Stimulated activated naive B cell treated with anti-CD40 and anti-IgM and Interleukin-4, amounts not matched to agents 10 μg/mL and 1 μg/mL and 100 μg/mL, for 72 hours (primary cell): ENCODE measurements at places on chromosomes 4 and X.
A peak's percentile ranks its signal among the peaks of the same experiment; 100 is the strongest.

GRCh38 chrX:70432936-70433847 lies 10.1 kb downstream of the GDPD2 start:
- H3K4me1 ChIP-seq, result peaks cover 14% of the 10 kb centered on the region
- peaks cover 22% of the 10 kb centered on the region for H3K27me3 ChIP-seq
- H3K36me3 ChIP-seq, result no peaks in the 10 kb centered on the region
- H3K27ac ChIP-seq, result peak overlapping the region; percentile 94
- peak overlapping the region; percentile 89 for H3K4me3 ChIP-seq

GRCh38 chr4:145734031-145734430 lies 54.1 kb downstream of the C4orf51 start:
- peaks cover 11% of the 10 kb centered on the region for H3K27me3 ChIP-seq
- no peaks in the 10 kb centered on the region for H3K36me3 ChIP-seq
- no peaks in the 10 kb centered on the region for H3K4me1 ChIP-seq
- DNase-seq, result no peak

DNA sequence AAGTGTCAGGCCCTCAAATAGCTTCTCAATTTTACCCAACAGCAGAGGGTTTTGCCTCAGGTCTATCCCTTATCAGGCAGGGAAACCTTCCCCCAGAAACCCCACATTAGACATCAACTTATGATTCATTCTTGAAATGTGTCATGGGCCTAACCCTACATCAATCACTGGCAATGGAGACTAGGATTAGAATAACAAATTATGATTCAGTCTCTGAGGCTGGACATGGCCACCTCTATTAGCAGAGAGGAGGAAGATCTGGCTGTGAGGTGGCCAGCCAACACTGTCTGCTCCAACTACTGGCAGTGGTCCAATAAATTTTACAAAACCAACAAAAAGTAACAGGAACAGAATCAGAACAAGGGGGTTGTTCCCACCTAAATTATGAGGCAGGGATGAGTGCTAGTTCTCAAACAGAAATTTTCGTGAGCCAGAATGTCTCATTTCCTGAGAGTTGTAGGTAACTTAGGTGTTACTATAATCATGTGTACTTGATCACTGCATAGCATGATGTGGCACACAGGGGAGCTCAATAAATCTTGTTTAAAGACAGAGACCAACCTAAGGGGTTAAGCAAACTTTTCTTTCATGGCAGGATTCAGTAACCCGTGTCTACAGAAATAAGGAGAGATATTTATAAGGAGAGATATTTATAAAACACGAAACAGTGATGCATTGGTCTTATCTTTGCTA lies 126.8 kb downstream of the NFKB1 start:
- DNase-seq, result peak; percentile 20
- H3K27me3 ChIP-seq, result no peaks in the 10 kb centered on the region
- peaks cover 12% of the 10 kb centered on the region for H3K36me3 ChIP-seq
- peaks cover 44% of the 10 kb centered on the region for H3K4me1 ChIP-seq
- H3K4me3 ChIP-seq, result no peak overlapping the region
- H3K27ac ChIP-seq, result peak overlapping the region; percentile 94

- H3K27me3 ChIP-seq, result peaks cover 5% of the 10 kb centered on the region
- peaks cover 10% of the 10 kb centered on the region for H3K4me1 ChIP-seq
- no peak for DNase-seq
- H3K27ac ChIP-seq, result no peak overlapping the region
These were observed 247.1 kb downstream of the SPRY1 start for GRCh38 chr4:123643691-123644090.

DNA sequence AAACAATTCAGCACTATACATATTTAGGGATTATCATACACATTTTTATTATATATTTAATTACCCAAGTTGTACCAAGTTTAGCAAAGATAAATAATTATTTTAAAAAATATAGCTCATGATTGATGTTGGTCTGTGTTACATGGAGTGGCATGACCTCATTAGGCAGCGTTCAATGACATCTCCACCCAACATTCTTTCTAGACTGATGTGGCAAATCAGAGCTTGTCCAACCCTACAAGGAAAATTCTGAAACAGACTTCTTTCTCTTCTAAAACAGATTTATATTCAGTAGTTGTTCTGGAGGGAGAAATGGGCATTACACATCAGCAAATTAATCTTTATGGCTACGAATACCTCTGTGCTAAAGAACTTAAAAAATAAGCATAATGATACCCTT lies 189.7 kb downstream of the PDGFC start:
- no peaks in the 10 kb centered on the region for H3K27me3 ChIP-seq
- no peak overlapping the region for H3K4me3 ChIP-seq
- no peaks in the 10 kb centered on the region for H3K36me3 ChIP-seq
- no peak overlapping the region for H3K27ac ChIP-seq

DNA sequence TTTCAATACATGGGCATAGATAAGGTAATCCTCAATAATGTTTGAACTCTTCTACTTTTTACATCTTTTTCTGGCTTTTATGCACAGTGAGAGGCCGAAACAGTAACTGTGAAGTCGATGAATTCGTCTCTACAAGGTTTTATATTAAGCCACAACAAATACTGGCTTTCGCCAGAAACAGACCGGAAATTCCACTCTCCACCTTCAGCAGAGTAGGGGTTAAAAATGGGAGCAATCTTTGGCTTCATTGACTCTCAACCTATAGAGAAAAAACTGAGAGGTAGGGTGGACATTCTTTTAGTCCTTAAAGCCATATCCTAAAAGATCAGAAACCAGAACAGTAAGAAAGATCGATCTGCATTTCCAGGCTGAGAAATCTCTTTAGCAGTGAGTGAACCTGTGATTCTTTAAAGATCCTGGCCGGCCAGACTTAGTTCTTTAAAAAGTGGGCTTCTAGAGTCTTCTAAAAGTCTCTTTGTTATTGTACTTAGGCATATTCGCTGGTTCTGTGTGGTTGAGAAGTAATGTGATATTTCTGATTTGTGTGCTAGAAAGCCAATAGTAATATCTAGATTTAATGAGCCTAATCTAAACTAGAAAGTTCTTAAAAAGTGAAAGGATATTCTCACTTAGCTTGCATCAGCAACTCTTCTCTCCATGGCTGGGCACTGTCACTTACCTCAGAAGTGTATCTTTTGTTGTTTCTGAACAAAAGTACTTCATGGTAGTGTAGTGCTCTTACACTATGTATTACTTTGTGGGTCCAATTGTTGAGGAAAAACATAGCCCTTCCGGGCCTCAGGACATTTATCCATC lies 2.0 kb downstream of the HSPA4L start:
- no peak overlapping the region for H3K27ac ChIP-seq
- H3K27me3 ChIP-seq, result peaks cover 55% of the 10 kb centered on the region
- no peak for DNase-seq
- H3K36me3 ChIP-seq, result peaks cover 4% of the 10 kb centered on the region

DNA sequence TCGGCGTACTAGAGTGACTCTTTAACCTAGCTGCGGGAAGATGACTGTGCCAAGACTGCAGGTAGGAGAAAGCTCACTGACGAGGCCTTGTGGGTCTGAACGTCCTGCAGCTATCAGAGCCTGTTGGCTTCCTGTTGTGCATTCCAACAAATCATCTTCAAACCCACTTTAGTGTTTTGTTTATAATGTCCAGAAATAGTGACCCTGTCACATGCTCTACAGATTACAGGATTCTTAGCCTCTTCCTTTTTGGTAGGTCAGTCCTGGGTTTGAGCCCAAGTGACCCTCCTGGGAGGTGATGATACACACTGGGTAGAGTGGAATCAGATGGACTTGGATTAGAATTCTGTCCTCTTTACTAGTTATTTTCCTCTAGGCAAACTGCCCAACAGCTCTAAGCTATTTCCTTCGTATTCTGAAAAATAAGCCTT lies 33.2 kb downstream of the HTT start:
- no peaks in the 10 kb centered on the region for H3K27me3 ChIP-seq
- H3K4me3 ChIP-seq, result no peak overlapping the region
- H3K4me1 ChIP-seq, result peaks cover 25% of the 10 kb centered on the region
- DNase-seq, result no peak

DNA sequence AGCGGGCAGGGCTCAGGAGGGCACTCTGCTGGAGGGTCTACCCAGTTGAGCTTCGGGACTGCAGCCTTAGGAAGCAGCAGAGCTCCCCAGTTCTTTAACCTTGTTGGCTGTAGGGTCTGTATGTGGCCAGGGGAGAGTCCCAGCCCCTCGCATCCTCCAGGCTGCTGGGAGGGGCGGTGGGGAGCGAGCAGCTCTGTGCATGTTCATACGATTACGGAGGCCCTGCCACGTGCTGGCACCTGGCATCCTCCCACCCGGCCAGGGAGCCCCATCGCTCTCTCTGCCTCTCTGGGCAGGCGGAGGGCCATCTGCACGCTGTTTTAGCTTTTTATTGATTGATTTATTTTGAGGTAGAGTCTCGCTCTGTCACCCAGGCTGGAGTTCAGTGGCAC lies 21.2 kb downstream of the NSG1 start:
- H3K4me1 ChIP-seq, result no peaks in the 10 kb centered on the region
- DNase-seq, result no peak
- peaks cover 21% of the 10 kb centered on the region for H3K27me3 ChIP-seq
- H3K4me3 ChIP-seq, result no peak overlapping the region
- H3K27ac ChIP-seq, result no peak overlapping the region

DNA sequence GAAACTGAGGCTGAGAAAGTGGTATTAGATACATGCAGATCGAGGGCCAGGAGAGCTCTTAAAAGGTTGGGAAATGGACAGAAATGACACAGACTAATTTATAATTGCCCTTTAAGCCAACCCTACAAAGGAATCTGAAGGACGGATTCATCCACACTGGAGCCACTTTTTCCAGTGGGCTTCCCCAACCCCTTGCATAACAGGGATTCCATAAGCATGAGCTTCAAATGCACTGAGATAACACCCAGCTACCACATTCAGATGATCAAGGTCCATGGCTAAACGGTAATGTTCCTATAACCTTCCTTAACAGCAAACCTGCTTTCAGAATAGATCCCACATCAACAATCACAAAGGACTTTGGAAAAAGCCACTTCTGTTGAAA lies 34.2 kb downstream of the PLAC1 start:
- no peaks in the 10 kb centered on the region for H3K4me1 ChIP-seq
- no peak overlapping the region for H3K4me3 ChIP-seq
- no peak overlapping the region for H3K27ac ChIP-seq
- no peak for DNase-seq

- no peaks in the 10 kb centered on the region for H3K4me1 ChIP-seq
- DNase-seq, result no peak
- no peaks in the 10 kb centered on the region for H3K27me3 ChIP-seq
- no peaks in the 10 kb centered on the region for H3K36me3 ChIP-seq
These were observed 2.6 kb downstream of the SLC25A31 start for GRCh38 chr4:127732623-127733328.

DNA sequence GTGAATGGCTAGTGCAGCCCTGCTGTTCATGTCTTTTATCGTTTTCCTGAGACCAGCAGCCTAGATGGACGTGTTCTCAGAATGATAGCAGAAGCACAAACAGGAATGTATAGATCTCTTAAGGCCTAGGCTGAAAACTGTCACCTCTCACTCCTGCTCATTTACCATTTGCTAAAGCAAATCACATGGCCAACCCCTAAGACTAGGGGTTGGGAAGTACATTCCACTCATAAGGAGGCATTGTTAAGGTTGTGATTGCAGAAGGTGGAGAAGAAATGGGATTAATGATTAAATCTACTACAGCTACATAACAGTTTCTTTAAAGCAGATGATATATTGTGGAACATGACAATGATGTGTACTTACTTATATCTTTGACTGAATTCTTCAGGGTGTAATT lies 536.8 kb upstream of the FTHL17 start:
- DNase-seq, result no peak
- H3K36me3 ChIP-seq, result no peaks in the 10 kb centered on the region
- no peaks in the 10 kb centered on the region for H3K4me1 ChIP-seq
- no peak overlapping the region for H3K27ac ChIP-seq

- peaks cover 29% of the 10 kb centered on the region for H3K4me1 ChIP-seq
- H3K36me3 ChIP-seq, result peaks cover 25% of the 10 kb centered on the region
- H3K27me3 ChIP-seq, result no peaks in the 10 kb centered on the region
- no peak for DNase-seq
- peak overlapping the region; percentile 58 for H3K4me3 ChIP-seq
These were observed 17.6 kb downstream of the SASH3 start for GRCh38 chrX:129797251-129797906.

GRCh38 chr4:72919464-72919863 lies 150.1 kb downstream of the COX18 start:
- no peaks in the 10 kb centered on the region for H3K27me3 ChIP-seq
- no peaks in the 10 kb centered on the region for H3K36me3 ChIP-seq
- H3K27ac ChIP-seq, result no peak overlapping the region

DNA sequence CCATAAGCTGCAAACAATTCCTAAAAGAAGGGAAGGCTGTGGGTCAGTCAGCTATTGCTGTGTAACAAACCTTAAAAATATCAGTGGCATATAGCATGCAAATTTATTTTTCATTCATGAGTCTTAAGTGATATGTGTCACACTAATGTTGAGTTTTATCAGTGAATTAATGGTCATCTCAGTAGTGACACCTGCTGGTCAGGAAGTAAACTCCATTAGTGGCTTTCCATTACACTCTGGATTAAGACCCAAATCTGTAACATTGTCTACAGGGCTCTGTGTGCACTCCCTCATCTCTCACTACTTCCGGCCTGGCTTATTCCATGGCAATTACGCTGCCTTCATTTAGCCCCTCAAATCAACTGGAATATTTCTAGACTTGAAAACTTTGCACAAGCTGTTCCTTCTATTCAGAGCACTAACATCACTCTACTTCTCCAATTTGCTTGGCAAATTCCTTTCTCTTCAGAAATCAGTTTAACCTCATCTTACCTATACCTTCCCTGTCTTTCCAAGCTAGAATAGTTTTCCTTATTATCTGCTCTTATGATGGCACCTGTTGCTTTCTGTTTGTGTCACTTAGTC lies 217.3 kb upstream of the TAPT1 start:
- no peak for DNase-seq
- H3K4me1 ChIP-seq, result peaks cover 7% of the 10 kb centered on the region
- H3K27ac ChIP-seq, result no peak overlapping the region
- no peaks in the 10 kb centered on the region for H3K36me3 ChIP-seq
- H3K4me3 ChIP-seq, result no peak overlapping the region

GRCh38 chr4:141705747-141706377 lies 69.5 kb downstream of the IL15 start:
- no peak for DNase-seq
- H3K27ac ChIP-seq, result peak overlapping the region; percentile 0
- peak overlapping the region; percentile 35 for H3K4me3 ChIP-seq
- H3K36me3 ChIP-seq, result peaks cover 15% of the 10 kb centered on the region

DNA sequence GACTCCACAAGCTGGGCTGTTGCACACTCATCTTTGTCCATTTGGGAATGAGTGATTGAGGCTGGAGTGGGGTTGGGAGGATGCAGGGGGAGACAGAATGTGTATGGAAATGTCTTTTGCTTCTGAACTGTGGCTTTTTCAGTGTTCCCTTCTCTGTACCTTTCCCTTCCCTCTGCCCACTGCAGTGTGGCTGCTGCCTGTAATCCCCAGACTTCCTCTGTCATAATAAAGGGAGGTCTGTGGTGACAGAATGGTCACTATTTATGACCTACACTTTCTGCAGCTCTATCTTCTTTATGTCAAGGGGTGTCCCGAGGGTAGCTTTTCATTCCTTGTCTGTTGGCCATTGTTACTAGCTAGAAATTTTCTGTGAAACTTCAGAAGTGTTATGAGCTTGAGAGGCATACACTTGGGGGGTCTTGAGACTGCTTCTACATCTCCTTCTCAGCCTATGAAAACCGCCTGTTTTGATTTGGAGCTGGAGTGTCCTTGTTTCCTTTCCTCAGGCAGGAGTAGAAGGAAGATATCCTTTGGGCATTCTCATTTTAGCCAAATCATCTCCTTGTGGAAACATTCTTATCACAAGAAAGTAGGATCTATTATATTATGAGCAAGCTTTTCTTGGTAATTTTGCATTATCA lies 63.0 kb downstream of the ANK2 start:
- no peak overlapping the region for H3K27ac ChIP-seq
- no peak for DNase-seq
- no peak overlapping the region for H3K4me3 ChIP-seq
- no peaks in the 10 kb centered on the region for H3K27me3 ChIP-seq
- no peaks in the 10 kb centered on the region for H3K36me3 ChIP-seq
